ENCODE measurements at places on chromosomes 7 and 10.
A peak's percentile ranks its signal among the peaks of the same experiment; 100 is the strongest.

- DNase-seq, result no peak
These were observed 728.8 kb downstream of the TYW1 start for GRCh38 chr7:67725423-67725822.

DNA sequence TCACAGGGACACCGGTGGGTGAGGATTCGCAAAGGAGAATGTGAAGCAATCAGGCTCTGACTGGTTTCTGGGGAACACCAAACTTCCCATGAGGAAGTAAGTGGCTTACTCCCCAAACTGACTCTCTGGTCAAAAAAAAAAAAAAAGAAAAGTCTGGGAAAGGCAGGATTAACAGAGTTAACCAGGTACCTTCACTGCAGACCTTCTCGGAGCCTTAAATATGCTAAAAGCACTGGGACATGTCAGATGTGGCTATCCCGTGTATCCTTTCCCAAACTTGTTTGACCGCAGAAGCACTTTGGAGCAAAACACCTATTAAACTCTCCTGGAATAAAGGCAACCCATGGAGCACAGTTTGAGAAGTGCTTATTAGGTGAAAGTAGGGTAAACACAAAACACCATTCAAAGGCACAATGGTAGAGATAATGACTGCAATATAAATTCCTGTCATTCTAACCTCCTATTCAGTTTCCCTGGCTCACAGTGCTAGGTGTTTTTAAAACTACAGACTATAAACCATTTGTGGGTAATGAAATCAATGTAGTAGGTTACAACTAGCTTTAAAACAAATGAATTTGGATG lies 44.1 kb upstream of the MXI1 start:
- DNase-seq, result peak; percentile 58

DNA sequence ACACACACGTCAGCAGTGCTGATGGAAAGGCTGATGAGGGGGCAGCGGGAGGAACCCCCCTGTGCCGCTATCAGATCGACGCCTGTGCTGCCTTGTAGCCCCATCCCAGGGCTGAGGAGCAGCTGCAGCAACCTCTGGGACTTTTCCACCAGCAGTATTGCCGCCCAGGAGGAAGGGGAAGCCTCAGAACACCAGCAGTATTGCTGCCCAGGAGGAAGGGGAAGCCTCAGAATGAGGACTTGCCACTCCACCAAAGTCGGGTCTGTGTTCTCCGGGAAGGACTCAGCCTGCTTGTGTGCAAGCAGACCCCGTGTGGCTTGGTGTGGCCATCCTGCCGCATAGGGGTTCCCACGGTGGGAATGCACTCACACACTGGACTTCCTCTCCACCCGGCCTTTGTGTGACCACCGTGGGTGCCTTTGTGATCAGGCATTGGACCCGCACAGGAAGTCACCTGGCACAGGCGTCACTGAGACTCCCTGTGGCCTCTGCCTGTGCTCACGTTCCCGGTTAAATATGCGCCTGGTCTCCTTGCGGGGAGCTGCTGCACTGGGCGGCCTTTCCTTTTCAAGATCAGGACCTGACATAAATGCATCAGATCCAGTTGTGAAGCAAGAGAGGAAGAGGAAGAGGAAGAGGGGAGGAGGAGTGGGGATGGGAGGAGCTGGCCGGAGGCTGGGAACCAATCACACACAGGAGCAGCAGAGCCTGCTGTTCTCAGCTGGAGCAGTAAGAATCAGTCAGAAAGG lies 248.5 kb downstream of the DNAJB6 start:
- DNase-seq, result no peak

- no peak for DNase-seq
These were observed 482.1 kb downstream of the IPMK start for GRCh38 chr10:57785546-57785945.

DNA sequence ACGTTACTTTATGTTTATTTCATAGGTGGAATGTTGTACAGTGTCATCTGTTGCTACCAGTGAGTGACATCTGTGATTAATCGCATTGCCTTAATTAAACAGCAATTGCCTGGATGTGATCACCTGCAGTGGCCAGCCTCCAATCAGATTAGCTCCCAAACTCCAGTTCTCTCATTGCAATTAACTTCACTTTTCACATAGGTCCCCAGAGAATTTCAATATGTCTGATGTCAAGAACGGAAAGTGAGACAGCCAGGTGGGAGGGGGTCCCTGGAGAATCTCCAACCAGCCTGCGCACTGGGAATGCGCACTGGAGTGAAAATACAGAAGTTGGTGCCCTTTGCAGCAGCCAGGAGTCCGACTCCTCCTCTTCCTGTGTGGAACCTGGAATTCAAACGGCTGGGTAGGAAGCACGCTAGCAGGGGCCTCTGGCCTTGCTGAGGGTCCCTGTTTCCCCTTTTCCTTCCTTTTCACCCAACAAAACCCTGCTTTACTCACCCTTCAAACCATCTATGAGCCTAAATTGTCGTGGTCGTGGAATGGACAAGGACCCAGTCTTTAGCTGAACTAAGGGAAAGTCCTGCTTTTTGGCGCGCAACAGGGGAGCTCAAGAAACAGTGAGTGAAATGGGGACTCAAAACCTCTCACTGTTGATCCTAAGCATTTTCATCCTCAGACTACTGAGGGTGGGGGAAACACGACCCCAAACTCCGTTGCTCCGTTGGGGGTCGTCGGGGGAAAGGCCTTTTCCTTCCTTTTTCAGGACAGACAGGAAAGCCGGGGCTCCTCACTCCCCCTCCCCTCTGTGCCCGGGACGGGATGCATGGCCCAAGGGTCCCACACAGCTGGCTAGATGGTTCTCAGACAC lies 1355.5 kb upstream of the LRRTM3 start:
- DNase-seq, result no peak

DNA sequence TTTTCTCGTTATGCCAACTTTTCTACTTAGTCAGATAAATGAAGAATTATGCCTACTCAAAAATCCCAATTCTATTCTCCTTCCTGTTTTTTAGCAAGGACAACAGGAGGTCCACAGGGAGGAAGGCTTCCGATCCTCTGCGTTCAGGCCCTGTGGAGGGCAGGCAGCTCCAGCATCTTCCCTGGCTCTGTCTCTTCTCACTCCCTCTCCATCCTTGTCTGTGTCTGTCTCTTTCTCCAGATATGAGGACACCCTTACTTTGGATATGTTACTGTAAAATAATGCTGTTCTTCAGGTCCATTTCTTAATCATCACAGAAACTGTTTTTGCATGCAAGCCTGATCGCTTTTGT lies 166.6 kb downstream of the ELMO1 start:
- DNase-seq, result no peak

DNA sequence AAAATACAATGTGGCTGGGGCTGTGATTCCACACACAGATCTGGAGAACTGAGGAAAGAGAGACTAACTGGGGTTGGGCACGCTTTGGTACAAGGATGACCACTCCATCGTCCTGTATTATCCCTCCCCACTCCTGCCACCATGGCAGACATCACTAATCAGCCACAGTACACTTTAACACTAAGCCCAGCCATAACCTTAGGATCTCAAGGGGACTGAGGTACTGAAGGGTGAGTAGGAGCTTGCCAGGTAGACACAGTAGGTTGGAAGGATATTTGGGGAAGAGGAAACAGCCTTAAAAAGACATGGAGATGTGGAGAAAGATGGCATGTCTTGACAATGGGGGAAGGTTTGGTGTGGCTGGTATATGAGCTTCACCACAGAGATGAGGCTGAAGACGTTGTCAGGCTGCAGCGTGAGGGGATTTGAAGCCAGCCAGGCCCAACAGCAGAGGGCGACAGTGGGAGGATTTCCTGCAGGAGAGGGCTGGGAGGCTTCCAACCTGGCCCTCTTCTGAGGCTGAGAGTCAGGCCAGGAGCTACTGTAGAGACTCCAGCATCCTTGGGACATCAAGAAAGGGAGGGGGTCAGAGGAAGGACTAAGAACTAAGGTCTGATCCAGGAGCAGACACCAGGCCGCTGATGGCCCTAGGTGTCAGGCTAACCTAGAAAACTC lies 58.6 kb upstream of the COL13A1 start:
- peak; percentile 0 for DNase-seq

- DNase-seq, result peak; percentile 11
These were observed 33.9 kb downstream of the C10orf105 start for GRCh38 chr10:71685554-71686232.

- no peak for DNase-seq
These were observed 285.9 kb upstream of the FZD8 start for GRCh38 chr10:35927990-35928488.

- no peak for DNase-seq
These were observed 248.4 kb downstream of the BMPER start for GRCh38 chr7:34153656-34154270.

DNA sequence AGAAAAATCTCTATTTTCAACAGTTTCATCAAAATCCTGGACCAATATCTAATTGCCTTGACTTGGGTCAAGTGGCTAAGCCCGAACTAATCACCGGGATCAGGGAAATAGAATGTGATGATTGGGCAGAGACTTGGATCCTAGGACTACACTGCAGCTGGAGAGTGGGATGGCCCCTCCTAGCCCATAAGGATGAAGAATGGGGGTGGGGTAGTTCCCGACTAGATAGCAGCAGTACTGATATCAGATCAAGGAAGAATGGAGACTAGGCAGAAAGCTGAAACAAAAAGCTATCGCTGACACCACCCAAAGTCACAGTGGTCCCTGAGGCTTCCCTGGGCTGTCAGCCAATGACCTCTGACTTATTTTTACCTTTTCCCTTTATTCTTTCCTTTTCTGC lies 160.4 kb upstream of the PHYHIPL start:
- DNase-seq, result no peak

DNA sequence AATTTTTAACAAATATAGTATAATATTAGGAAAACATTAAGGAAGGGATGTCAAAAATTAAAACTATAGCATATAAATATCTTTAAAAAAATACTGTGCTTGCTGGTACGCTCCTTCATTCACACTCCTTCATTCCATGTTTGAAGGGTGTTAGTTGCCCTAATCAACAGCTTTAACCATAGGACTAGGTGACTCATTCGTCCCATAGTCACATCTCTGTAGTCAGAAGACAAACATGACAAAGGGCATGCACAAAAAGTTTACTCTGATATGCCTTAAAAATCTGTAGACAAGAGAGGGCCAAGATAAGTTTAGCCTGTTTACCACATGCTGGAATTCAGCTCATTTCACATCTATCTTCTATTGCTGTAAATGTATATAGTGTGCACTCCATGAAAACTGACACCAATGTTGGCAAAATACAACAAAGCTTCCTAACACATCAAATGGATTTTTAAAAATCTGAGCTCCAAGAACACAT lies 646 bp downstream of the FAM13C start:
- no peak for DNase-seq

DNA sequence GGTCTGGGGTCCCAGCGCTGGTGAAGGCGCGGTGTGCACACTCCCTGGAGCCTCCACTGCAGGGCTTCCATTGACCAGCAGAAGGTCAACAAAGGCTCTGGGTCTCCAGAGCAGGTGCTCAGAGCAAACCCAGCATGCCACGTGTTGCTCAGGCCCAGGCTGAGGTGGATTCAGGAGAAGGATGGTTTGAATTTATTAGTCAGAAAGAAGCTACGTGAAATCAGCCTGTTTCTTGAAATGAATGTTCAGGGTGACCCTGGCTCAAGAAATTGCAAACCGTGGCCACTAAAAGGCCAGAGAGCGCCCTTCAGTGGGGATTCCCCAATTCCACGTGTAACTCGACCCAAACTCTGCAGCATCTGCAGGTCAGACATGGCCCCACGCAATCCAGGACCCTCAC lies 82.7 kb upstream of the PFKP start:
- no peak for DNase-seq

DNA sequence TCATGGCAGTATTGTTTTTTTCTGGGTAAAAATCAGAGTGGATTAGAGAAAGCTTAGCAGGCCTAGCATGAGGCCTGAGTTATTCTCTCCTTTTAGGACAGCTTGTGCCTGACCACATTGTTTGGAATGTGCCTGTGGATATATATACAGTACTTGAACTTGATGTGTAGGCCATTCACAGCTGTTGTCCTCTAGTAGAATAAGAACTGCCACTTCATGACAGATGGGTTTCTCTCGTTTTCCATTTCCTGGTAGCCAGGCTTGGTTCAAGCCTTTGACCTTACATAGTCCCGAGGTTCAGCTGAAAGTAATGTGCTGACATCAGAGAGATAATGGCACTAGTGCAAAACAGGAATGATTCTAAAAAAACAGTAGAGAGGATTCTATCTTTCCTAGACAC lies 473.9 kb downstream of the AUTS2 start:
- peak; percentile 36 for DNase-seq

DNA sequence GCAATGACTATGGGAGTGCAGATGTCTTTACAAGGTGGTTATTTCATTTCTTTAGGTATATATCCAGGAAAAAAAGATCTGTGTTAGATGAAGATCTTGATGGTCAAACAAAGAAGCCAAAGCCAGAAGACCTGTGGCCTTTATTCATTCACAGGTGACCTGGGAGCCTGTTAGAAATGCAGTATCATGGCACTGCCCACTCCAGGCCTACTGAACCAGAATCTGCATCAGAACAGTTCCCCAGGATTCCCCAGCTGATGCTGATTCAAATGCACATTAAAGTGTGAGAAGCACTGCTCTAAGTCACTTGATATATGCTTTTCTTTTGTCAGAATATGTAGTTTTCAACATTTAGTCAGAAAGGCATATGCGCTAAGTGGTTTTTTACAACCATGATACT lies 251.1 kb downstream of the IPMK start:
- no peak for DNase-seq

DNA sequence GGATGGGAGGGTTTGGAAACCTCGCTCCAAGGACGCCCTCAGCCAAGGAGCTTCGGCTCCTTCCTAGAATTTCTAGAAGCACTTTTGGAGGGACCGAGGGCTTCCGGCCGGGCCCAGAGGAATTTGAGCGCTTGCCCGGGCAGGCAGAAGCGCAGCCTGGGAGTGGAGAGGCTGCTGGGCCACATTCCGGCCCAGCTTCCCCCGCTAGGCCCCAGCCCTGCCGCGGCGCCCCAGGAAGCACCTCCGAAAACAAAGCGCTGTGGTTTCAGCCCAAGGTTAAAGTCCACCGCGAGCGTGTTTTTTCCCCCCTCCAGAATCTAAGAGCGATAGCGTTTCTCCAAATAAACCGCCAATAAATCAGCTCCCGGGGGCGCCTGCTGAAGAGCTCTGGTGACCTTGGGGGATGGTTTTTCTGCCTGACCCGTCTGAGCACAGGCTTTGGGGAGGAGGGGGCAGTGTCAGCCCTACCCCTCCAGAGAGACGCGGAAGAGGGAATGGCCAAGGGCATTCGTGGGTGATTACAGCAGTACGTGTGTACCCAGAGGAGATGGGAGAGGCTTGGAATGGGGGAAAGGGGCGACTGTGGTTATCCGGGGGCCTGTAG lies 5.7 kb upstream of the TNRC18 start:
- no peak for DNase-seq

DNA sequence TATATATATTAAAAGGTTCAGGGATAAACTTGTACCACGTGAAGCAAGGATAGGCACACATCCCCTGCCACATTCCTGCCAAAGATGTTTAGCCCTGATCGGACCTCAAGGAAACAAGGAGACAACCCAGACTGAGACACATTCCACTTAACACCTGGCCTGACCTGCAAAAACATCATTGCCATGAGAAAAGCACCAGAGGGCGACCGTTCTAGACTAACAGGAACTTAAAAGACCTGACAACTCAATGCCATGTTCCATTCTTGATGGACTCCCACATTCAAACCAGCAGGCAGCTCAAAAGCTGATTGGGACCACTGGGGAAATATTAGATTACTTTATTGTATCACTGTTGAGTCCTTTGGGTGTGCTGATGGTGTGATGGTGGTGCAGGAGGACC lies 8.1 kb upstream of the PDGFA start:
- DNase-seq, result no peak

GRCh38 chr10:123944661-123945060 lies 53.1 kb upstream of the CPXM2 start:
- no peak for DNase-seq

Data from NCI-H345 (cell line).